ENCODE measurements at places on chromosomes 7 and 10.

GRCh38 chr7:23907012-23907411, 197.0 kb downstream of the STK31 start:
- DNase-seq = no peak

DNA sequence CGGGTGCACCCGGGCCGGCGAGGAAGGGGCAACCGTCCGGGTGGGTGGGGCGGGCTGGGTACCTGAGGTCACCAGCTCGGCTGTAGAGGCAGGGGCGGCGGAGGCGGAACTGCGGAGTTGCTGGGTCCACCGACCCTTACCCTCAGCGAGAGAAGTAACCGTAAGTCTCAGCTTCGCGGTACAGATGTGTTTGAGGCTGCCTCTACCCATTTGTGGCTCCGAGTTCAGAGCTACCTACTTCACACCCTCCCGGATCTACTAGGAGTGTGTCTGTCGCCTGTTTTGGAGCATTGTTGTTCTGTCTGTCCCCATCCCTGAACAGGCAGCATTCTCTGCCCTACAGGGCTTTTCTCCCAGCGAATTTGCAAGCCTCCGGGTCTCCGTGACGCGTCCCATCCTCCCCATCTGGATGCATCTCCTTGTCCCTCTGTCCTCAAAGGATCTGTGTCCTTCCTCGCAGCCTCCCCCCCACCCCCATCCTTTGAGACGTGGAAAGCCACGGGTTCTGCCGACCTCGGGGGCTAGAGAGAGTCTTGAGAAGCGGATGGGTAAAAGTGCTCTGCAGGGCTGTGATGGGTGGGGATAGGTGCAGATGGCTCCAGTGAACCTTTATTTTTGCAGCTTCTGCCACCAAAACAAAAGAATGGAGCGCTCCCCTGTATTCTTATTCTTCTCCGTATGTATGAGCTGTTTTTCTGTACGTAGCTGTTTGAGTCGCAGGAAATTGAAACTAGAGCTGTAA, 757 bp downstream of the ANKIB1 start:
- DNase-seq = peak; percentile 5

DNA sequence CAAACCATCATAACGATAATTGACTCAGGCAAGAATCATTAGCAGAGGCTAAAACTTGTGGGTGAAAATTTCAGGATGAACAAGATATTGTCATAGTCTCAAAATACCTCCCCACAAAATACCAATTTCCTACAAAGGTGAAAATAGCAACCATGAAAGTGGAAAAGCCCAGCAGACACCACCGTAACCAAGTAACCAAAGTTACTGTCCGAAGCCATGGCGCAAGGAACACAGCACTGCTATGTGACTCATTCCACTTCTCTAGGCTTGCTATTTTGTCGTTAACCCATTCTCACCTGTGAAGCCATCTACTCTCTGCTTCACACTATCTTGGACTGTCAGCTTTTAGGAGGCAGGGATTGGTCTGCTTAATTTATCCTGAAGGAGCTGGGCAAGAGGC, 113.8 kb upstream of the CACUL1 start:
- DNase-seq = no peak

GRCh38 chr7:93036807-93037206, 81.0 kb downstream of the SAMD9 start:
- DNase-seq = no peak

DNA sequence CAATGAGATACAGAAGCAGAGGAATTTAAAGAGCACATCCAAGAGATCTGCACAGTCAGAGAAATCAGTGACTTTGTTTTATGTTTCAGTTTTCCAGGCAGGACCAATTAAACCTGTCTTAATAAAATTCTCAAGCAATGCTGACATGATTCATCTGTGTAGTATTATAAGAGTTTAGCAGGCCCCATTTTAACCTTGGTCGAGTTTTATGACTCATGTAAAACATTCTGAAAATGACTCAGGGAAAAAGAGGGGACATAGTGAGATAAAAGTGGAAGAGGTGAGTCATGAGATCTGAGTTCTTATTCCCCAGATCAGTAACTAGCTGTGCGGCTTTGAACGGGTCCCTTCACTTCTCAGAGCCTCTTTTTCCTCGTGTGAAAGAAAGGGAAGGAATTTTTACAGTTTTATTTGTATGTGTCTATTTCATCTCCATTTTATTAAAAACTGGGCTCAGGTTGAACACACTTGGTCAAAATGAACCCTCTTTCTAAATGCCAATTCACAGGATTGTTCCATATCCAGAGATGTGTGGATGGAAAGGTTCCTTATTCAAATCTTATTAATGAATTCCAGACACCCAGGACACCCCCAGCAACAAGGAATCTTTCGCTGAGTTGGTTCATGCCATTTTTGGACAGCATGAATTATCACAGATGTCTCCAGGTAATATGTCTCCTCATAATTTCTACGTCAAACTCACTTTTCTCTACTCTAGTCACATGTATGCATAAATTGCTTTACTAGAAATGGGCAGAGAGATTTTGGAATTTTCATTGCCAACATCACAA, 143.2 kb downstream of the JAZF1 start:
- DNase-seq = no peak

GRCh38 chr10:71964743-71965515, 734 bp downstream of the CHST3 start:
- no peak for DNase-seq

DNA sequence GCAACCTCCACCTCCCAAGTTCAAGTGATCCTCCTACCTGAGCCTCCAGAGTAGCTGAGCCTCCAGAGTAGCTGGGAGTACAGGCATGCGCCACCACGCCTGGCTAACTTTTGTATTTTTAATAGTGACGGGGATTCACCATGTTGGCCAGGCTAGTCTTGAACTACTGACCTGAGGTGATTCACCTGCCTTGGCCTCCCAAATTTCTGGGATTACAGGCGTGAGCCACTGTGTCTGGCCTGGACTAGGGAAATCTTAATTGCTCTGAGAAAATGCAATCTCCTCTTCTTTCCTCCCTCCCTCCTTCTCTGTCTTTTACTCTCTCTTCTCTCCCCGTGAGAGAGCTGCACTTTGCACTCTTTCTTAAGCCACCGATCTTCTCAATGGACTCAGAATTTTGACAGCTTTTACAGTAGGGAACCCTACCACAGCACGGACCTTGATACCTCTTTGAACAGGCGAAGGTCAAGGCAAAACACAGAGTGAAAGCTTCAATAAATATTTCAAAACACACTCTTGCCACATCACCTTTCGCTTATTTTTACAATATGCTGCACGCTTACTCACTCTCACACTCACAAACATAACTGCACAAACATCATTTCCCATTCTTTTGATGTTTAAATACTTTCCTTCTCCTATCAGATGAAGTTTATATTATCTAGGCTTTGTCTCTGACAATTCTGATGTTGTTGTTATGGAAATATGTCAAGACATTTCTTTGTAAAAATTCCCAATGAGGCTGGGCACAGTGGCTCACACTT, 173.4 kb upstream of the NRP1 start:
- no peak for DNase-seq

DNA sequence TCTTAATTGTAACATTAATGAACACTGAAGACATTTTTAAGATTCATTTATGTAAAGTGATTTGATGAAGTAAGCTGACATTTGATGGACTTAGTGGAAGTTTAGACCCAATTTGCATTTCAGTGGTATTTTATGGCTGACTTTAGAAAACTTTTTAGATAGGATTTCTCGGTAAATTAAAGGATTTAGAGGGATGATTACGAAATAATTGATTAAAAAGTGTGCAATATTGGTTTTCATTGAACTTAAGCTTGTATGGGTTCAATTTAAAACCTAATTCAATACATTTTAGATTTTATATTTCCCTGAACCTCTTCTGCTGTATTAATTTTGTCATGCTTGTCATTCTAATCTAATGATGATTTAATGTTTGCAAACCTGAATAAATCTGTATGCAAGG, 135.1 kb downstream of the SDK1 start:
- DNase-seq = no peak

DNA sequence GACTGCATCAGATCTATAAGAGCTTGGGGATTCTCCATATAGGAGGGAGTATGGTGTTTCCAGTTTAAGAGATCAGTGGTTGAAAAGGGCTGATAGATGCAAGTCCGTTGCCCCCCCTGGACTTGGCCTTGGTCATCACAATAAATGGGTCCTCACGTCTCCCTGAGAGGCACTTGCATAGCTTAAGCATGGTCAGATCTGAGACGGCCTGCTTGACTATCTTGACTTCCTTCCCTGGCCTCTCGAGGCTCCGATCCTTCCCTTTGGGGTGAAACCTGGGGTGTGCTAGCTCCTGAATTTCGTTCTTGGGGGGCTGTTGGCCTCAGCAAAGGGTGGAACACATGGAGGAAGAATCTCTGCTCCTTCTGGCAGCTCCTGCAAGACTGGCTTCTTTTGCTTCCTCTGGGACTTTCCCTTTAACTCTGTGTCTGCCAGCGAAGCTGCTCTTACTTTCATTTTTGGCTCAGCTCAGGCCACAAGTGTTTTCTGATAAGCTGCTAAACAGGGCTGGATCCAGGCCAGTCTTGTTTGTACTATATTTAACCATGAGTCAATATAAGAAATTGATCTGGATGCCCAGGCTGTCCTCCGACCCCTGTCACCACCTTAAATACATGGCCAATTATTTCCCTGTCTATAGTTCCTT, 11.2 kb upstream of the ZNF485 start:
- DNase-seq = no peak

DNA sequence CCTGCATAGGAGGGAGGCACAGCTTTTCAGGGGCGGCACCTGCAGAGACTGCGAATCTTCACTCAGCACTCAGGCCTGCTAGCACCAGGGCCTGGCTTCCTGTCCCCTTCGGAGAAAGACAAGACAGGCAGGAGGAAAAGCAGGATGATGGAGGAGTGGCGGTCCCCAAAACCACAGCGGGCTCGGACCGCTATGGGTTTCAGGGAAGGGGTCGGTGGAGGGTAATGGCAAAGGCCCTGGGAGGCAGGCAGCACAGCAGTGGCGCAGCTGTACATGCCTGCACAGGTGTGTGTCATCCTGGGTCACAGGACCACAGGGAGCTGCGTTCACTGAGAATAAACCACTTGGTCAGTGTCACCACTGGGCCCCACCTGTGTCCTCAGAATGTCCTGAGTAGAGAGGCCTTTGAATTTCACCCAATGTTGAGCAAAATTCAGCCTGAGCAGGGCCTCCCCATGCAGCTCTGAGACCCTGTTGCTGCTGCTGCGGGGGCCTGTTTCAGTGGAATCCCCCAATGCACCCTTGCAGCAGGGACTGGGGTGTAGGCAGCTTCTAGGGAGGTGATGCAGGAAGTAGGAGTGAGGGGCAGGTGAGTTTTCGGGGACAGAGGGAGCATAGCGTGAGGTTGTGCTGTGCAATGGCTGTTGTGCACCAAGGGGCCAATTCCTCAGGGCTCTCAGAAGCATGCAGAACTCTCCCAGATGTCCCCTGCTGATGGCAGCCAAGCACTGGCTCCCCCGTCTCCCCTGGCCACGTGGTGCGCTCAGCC, 90.6 kb upstream of the PPP2R2D start:
- no peak for DNase-seq

- no peak for DNase-seq
Measured at GRCh38 chr7:34022626-34023025, 117.3 kb downstream of the BMPER start.

DNA sequence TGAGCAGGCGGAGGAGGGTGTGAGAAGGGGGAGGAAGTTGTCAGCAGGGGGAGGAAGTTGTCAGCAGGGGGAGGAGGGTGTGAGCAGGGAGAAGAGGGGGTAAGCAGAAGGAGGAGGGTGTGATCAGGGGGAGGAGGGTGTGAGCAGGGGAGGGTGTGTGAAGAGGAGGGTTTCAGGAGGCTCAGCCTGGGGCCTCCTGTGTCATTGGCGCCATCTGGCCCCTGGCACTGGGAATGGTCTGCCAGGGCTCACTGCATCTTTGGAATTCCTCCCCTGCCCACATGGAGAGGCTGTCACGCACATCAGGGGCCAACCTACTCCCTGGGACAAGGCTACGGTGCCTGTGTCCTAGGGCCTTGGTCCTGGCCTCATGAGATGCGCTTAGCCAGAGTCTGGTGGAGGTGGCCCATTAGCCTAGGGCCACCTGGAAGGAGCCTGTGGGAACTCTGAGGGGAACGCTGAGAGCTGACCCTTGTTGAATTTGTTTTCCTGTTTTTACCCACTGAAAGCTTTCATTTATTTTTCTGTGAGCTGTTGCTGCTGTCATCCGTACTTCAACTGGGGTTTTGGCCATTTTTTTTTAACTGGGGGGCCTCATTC, 18.0 kb downstream of the CAMK2B start:
- no peak for DNase-seq

DNA sequence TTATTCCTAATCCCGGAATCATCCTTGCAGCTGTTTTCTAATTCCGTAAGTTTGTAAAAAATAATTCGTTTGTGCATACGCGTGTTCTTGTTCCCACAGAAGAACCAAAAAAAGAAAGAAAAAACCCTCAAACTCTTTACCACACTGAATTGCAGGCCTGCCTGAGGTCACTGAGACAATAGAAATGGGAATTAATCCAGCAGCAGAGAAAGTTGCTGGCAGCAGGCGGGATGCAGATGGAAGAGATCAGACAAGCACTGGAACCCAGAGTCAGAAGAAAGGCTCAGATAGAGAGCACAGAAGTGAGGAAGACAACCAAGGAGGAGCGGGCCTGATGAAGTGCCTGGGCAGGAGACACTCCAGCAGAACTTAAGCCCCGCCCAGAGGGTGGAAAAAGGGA, 141.5 kb upstream of the VWC2 start:
- DNase-seq = no peak

DNA sequence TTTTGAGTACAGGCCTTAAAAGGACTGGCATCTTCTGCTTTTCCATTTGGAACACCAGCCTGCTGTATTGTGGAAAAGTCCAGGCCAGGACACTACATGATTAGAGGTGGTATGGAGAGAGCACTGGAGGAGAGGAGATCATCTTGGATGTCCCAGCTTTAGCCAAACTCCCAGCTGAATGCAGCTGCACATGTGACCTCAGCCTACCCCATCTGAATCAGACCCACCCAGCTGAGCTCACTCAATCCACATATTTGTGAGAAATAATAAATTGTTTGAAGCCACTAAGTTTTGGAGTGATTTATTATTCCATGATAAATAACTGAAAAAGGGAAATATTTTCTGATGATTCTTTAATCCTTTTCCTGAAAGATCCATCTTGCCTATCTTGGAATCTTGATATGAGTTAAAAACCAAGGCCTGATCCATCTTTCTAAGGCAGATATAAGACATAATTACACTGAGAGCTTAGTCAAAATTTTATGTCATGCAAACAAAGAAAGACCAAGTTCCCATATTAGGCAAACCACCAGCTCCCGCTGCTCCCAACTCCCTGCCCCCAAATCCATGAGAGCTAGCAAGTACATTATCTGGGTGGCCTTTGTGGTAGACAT, 55.1 kb upstream of the TRIL start:
- no peak for DNase-seq

Measured in activated CD8-positive, alpha-beta memory T cell treated with anti-CD3 and anti-CD28 coated beads for 1 hour (primary cell).